GM23248 (cell line): ENCODE measurements at places on chromosomes 13 and 19.

DNA sequence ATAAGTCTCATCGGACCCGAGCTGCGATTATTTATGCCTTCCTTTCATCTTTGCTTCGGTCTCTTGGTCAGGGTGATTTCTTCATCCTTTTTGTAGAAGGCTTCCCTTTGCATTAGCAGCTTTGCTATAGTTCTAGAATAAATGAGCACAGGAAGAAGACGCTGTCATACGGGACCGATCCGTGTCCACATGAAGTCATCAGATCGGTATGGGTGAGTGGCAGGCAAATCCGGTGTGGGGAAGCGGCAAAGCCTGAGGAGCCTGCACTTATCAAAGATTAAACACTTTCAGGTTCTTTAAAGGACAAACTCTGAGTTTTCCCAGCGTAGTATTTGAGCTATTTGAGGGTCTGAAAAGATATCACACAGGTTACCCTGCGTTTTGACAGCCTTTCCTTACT, 119.3 kb downstream of the IRS2 start:
- no peaks in the 10 kb centered on the region for H3K36me3 ChIP-seq
- H3K27me3 ChIP-seq, result peaks cover 38% of the 10 kb centered on the region
- no peaks in the 10 kb centered on the region for H3K4me1 ChIP-seq
- no peak overlapping the region for H3K4me3 ChIP-seq
- H3K27ac ChIP-seq, result no peak overlapping the region

DNA sequence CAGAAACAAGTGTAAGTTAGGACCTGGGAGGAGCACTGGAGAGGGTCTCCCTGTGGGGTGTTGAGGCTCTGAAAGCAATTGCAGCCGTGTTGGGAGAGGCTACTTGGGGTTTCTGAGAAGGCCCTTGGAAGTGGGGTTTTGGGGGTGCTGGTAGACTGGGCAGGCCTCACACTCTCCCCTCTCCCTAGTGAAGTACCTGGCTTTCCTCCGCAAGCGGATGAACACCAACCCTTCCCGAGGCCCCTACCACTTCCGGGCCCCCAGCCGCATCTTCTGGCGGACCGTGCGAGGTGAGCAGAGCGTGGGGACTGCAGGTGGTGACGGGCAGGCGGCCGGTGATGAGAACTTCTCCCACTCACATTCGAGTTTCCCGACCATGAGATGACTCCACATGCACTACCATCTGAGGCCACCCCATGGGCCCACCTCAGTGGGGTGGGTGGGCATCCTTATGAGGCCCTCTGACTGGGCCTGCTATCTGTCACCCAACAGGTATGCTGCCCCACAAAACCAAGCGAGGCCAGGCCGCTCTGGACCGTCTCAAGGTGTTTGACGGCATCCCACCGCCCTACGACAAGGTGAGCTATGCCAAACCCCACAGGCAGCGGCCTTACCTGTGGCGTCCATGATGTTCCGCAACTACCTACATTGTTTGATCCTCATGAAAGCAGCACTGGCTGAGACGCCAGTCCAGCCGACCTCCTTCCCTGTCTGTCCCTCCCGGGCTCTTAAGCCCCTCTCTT, 3.0 kb downstream of the RPL13A start:
- DNase-seq, result no peak
- H3K27me3 ChIP-seq, result no peaks in the 10 kb centered on the region
- peak overlapping the region; percentile 92 for H3K4me3 ChIP-seq
- H3K27ac ChIP-seq, result peak overlapping the region; percentile 86
- H3K4me1 ChIP-seq, result peaks cover 7% of the 10 kb centered on the region; the same call in 1 of the 2 replicates
- H3K36me3 ChIP-seq, result peaks cover 44% of the 10 kb centered on the region

- DNase-seq, result no peak
- peaks cover 14% of the 10 kb centered on the region; the same call in 1 of the 2 replicates for H3K36me3 ChIP-seq
- no peak overlapping the region for H3K4me3 ChIP-seq
- no peaks in the 10 kb centered on the region for H3K27me3 ChIP-seq
- peaks cover 40% of the 10 kb centered on the region for H3K4me1 ChIP-seq
- no peak overlapping the region for H3K27ac ChIP-seq
Observed at GRCh38 chr19:55677572-55678028, 2.6 kb downstream of the EPN1 start.

DNA sequence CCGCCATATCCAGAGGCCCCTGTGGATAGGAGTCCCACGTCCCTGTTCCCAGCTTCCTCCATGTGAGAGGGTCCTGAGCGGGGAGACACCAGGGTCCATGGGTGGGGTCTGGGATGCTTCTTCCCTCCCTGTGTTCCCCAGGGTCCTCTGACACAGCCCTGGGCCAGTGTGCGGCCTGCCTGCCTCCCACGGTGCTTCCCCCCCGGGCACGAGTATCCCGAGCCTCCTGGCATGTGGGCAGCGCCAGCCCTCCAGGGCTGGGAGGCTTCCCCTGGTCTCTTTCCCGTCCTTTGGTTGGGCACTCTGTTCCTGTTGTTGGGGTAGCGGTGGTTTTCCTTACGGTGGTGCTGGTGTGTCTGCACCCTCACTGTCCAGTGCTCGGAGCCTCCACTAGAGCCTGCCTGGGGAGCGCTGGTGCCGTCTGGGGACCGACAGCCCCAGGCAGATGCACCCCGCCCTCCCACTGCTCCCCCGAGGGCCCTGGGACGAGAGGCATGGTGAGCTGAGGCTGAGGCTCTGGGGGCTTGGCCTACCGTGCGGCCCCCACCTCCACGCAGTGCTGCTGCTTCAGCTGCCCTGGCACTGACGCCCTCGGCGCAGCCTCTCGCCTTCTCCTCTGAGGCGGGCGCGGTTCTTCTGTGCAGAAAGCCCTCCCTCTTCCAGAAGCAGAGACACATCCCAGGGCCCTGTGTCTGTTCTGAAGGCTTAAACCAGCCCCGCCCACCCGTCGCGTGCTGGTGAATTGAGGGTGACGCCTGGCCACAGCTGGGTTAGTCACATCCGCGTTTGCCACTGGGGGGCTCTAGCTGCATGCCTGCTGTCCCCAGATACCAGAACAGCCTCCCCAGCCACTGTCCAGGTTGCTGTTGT, 27.9 kb downstream of the PLEKHJ1 start:
- H3K27ac ChIP-seq, result peak overlapping the region; percentile 71
- H3K4me3 ChIP-seq, result peak overlapping the region; percentile 34; the same call in 1 of the 2 replicates
- no peaks in the 10 kb centered on the region; the same call in 1 of the 2 replicates for H3K36me3 ChIP-seq
- DNase-seq, result peak; percentile 97
- H3K4me1 ChIP-seq, result peaks cover 14% of the 10 kb centered on the region

DNA sequence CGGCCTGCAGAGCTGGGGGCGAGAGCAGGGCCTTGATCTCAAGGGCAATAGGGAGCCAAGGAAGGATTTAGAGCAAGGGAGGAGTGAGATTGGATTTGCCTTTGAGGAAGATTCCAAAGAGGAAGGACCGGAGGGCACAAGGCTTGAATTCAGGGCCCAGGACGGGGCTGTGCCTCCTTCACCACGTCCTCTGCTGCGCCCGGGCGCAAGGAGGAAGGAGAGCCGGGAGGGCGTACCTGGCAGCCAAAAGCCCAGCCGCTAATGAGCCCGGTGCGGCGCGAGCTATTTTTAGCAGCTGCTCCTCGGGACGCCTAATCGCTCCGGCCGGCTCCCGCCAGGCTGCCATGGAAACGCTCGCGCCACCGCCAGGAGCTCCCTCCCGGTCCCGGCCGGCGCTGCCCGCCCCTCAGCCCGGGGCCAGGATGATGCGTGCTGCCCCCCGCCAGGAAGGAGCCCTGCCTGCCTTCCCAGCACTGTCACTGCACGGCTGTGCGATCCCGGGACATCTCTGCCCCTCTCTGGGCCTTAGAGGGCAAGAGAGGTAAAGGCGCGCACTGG, 31.3 kb downstream of the TINCR start:
- no peaks in the 10 kb centered on the region for H3K36me3 ChIP-seq
- H3K4me1 ChIP-seq, result no peaks in the 10 kb centered on the region
- H3K27me3 ChIP-seq, result no peaks in the 10 kb centered on the region; the same call in 1 of the 2 replicates

- peaks cover 38% of the 10 kb centered on the region for H3K27me3 ChIP-seq
- no peak overlapping the region for H3K4me3 ChIP-seq
- H3K27ac ChIP-seq, result no peak overlapping the region
- H3K36me3 ChIP-seq, result no peaks in the 10 kb centered on the region
- no peaks in the 10 kb centered on the region for H3K4me1 ChIP-seq
Observed at GRCh38 chr19:4533835-4534424, 1.1 kb downstream of the PLIN5 start.

DNA sequence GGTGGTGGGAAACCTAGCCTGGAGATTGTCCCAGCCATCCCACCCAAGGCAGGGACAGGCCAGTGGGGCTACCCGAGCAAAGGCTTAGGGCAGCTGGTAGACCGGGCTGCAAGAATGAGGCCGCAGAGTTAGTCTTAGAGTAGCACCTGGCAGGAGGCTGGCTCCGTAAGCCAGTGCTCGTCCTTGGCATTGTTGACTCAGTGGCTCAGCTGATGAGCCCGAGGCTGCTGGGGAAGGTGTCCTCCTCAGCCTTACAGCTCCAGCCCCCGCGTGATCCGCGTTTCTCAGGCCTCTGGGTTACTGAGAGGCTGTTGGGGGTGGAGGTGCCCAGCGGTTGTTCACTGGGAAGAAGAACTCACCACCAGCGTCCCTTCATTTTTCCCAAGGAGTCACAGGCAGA, 24.7 kb downstream of the PPP1R37 start:
- no peak overlapping the region for H3K4me3 ChIP-seq
- no peak for DNase-seq
- no peaks in the 10 kb centered on the region for H3K36me3 ChIP-seq
- no peak overlapping the region for H3K27ac ChIP-seq
- no peaks in the 10 kb centered on the region for H3K27me3 ChIP-seq

GRCh38 chr13:33793726-33794125, 24.2 kb upstream of the RFC3 start:
- H3K27me3 ChIP-seq, result no peaks in the 10 kb centered on the region
- no peak overlapping the region for H3K27ac ChIP-seq
- no peaks in the 10 kb centered on the region for H3K36me3 ChIP-seq
- H3K4me3 ChIP-seq, result no peak overlapping the region
- DNase-seq, result peak; percentile 4

GRCh38 chr19:51210191-51210784, 14.6 kb upstream of the CD33 start:
- no peaks in the 10 kb centered on the region for H3K27me3 ChIP-seq
- H3K4me3 ChIP-seq, result no peak overlapping the region
- no peak for DNase-seq
- no peaks in the 10 kb centered on the region for H3K36me3 ChIP-seq

- DNase-seq, result no peak
- H3K4me1 ChIP-seq, result no peaks in the 10 kb centered on the region
- H3K4me3 ChIP-seq, result no peak overlapping the region
- H3K36me3 ChIP-seq, result no peaks in the 10 kb centered on the region
Observed at GRCh38 chr13:111893607-111894443, 173.1 kb upstream of the SOX1 start.

DNA sequence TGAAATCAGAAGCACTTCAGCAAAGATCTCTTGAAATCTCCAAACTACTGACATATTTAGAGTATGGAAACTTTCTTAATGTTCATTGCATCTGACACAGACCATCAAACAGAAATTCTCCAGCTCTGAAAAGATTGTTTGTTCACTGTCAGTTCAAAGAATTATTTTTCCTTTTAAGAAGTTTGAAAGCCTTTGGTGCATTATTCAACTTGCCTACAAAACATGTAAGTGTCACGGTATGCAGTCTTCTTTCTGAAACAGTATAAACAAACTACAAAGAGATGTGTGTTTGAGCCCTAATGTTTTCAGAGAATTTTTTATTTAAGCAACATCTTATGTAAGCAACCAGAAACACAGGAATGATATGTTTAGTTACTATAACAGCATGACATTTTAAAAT, 125.4 kb downstream of the FGF14 start:
- no peak overlapping the region for H3K4me3 ChIP-seq
- no peak overlapping the region for H3K27ac ChIP-seq

DNA sequence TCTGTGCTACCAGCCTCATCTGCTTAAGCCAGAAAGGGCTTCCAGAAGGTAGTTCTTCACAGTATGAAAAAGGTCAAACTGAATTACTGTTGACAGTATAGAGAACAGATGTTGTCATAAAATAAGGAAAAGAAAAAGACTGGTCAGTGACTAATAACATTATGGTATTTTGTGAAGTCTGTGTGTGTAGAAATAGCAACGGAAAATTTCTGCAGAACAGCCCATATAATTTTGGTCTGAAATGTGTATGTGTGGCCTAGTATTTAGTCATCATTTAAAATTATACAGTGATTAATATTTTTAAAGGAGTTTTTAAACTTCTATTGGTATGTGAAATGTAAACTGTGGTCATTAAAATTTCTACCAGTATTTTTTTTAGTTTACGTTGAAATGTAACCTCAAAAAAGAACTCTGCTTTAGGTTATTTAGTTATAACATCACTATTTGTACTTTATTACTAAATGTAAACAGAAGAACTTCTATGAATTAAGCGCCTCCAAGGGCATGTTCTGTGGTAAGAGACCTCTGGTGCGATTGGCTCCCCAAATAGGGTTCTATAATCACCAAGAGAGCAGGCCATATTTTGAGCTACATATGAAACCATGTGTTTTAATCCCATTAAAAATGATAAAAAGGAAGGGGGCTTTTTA, 3.3 kb upstream of the GPR183 start:
- H3K27me3 ChIP-seq, result no peaks in the 10 kb centered on the region
- H3K27ac ChIP-seq, result peak overlapping the region; percentile 94
- H3K36me3 ChIP-seq, result no peaks in the 10 kb centered on the region
- DNase-seq, result peak; percentile 89

DNA sequence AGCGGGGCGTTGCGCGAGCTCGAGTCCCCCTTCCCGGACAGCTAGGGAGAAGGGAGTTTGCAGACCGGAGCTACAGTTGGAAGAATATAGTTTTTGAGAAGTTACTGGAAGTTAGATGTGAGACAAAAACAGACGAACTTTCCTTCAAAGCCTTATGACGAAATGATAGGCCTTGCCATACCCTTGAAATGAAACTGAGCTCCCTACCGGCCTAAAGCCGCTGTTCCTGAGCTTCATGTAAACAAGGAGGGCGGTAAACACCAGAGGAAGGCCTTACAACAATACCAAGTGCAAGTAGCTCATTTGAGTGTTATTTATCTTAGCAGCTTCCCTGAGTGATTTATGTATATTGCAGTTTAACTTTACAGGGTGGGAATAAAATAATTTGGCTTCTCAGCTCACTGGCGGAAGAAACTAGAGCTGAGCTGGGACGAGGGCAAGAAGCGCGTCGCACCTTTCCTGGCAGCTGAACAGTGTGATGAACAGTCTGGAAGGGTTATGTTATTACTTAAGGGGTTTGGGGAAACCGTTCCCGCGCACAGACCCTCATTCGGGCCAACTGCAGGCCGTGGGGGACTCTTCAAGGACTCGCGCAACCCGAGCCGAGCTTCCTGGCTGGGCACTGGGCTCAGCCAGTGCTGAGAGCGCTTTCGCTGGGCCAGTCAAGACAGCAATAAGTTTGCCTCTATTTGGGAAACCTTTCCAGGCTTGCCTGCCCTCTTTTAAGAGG, 111.2 kb downstream of the KCNRG start:
- peaks cover 6% of the 10 kb centered on the region; the same call in 1 of the 2 replicates for H3K4me1 ChIP-seq
- H3K27ac ChIP-seq, result peak overlapping the region; percentile 93
- H3K36me3 ChIP-seq, result no peaks in the 10 kb centered on the region
- H3K4me3 ChIP-seq, result peak overlapping the region; percentile 94

- no peak for DNase-seq
- H3K27ac ChIP-seq, result no peak overlapping the region
- H3K36me3 ChIP-seq, result no peaks in the 10 kb centered on the region
- no peak overlapping the region for H3K4me3 ChIP-seq
- peaks cover 12% of the 10 kb centered on the region for H3K4me1 ChIP-seq
- no peaks in the 10 kb centered on the region for H3K27me3 ChIP-seq
Observed at GRCh38 chr13:110280985-110281688, 25.8 kb downstream of the COL4A1 start.
